ENCODE measurements at places on chromosomes 2 and 18. TPM values are rescaled to one million over a fixed set of nuclear protein-coding genes. Genes with fewer than 3 reads are reported as not detected.

- no peak for DNase-seq
Observed at GRCh38 chr2:61969376-61969775, 63.9 kb downstream of the COMMD1 start.

- no peak for DNase-seq
Observed at GRCh38 chr2:149692961-149693396, 105.4 kb upstream of the MMADHC start.

- DNase-seq, result no peak
Observed at GRCh38 chr2:55052129-55053061, 2.1 kb upstream of the RTN4 start.

DNA sequence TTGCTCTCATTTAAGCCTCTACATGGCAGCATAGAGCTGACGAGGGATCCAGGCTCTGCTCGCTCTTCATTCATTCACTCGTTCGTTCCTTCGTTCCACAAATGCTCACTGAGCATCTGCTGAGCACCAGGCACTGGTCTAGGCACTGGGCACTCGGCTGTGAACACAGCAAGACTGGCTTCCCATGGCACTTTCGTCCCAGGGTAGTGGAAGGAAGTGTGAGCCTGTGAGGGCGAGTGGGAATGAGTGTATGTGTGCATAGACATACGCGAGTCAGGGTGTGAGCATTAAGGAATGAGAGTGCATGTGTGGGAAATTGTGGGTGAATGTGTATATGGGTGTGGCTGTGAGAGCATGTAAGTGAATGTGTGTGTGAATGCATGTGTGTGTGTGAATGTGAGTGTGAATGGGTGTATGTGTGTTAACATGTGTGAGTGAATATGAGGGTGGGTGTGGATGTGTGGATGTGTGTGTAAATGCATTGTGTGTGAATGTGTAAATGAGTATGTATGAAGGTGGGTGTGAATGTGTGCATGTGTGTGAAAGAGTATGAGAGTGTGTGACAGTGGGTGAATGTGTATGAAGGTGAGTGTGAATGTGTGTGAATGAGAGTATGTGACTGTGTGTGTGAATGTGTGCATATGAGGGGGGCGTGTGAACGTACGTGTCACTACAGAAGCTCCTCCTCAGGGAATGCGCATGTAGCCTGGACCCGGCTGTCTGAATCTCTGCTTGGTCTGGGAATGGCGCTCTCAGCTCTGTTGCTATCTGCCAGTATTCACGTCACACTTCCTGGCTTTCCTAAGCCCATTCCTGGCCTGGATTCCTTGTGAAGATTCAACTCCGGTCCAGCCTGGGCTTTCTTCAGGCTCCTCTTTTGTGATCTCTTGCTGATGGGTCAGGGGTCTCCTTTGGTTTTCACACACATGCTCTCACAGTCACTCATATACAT lies 28.8 kb downstream of the SNORC start:
- DNase-seq, result no peak

- DNase-seq, result no peak
Observed at GRCh38 chr18:55318951-55319441, 269.0 kb downstream of the TCF4 start.

DNA sequence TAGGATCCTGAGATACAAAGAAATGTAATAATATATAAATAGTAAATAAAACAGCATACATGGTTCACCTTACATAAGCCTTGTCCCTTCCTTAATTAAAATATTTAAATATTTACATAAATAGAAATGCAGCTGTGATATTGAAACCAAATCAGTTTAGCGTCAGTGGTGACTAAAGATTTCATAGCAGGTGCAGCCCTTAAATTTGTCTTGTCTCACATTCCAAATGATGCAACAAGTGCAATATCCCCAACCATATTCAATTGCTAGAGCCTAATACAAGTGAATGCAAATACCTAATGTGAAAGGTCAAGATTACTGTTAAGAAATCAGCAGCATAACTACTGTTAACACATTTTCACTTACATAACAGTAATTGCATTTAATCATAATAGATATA lies 539.5 kb downstream of the NYAP2 start:
- DNase-seq, result no peak

DNA sequence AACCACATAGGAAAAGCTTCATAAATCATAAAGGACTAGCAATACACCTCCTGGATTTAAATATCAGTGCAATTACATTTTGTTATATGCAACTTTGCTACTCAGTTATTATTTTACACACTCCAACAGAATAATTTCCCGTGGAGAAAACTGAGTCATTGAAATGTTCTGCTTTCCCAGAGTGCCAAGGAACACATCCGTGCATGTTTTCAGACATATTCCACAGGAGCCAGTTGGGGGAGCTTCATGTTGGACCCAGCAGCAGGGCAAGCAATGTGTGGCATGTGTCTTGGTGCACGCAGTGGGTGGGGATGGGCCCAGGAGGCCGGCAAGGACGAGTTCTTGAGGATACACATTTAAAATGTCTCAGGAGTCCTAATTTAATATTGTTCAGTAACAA lies 14.4 kb upstream of the SMIM21 start:
- DNase-seq, result no peak

GRCh38 chr18:55694291-55694690 lies 106.3 kb upstream of the TCF4 start:
- DNase-seq, result no peak

- no peak for DNase-seq
Observed at GRCh38 chr18:13227910-13228309, 9.3 kb downstream of the LDLRAD4 start.

- DNase-seq, result no peak
Observed at GRCh38 chr18:3441290-3441689, 8.7 kb upstream of the TGIF1 start.

GRCh38 chr2:126784045-126784444 lies 114.6 kb upstream of the TEX51 start:
- no peak for DNase-seq

GRCh38 chr2:60840880-60841279 lies 40.5 kb upstream of the REL start:
- DNase-seq, result no peak

GRCh38 chr2:67702284-67702683 lies 305.2 kb downstream of the ETAA1 start:
- no peak for DNase-seq

Gene GALR1
- total RNA-seq, result 1.1 TPM

Gene FIGN
- total RNA-seq, result 6.9 TPM

Gene SLC35F5
- total RNA-seq, result 283 TPM

Gene DSEL
- 49.3 TPM for total RNA-seq

Gene CHRND
- total RNA-seq, result 1.3 TPM

All from urinary bladder (tissue), 4 donors.